ENCODE measurements at places on chromosomes 13 and 19.

DNA sequence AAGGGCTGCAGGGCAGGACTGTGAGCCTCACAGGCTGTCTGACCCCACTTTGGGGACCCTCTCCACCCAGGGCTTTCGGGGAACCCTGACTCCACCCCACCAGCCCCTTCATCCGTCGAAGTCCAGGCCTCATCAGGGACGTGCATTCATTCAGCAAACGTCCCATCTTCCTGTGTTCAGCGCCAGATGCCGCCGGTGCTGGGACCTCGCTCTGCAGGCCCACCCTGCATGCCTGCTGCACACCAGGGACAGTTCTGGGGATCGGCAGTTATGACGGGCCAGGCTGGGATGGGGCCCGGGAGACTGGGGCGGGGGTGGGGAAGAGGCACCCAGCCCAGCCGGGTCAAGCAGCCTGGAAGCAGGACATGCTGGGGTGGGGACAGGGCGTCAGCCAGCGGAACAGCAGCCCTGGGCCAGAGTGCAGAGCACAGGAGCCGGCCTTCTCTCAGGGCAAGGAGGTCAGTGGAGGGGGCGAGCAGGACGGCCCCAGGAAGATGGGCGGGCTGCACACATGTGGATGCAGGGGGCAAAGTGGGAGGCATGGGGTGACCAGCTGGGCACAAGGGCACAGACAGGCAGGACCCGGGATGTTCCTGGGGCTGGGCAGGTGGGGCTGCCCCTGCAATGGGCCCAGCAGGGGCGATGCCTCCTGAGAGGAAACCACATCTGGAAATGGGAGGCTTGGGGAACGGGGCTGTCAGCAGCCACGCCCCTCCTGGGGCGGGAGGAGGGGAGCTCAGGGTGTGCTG lies 5.1 kb downstream of the GAMT start:
- DNase-seq: no peak

DNA sequence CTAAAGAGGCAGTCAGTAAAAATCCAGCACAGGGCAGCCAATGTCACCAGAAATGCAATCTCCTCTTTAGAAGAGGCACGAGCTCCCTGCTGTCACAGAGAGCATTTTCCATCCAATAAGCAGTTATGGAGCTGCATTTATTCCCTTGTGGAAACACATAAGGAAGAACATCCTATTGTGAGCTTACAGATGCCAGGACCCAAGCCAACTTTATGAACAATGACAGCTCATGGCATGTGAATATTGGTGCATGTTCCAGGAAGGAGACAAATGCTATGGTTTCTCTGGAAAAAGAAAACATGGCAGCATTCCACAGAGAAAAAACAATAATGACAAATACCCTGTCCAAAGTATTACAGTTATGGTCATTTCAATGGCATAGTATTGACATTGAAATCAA lies 955.6 kb downstream of the UQCRFS1 start:
- DNase-seq: no peak

DNA sequence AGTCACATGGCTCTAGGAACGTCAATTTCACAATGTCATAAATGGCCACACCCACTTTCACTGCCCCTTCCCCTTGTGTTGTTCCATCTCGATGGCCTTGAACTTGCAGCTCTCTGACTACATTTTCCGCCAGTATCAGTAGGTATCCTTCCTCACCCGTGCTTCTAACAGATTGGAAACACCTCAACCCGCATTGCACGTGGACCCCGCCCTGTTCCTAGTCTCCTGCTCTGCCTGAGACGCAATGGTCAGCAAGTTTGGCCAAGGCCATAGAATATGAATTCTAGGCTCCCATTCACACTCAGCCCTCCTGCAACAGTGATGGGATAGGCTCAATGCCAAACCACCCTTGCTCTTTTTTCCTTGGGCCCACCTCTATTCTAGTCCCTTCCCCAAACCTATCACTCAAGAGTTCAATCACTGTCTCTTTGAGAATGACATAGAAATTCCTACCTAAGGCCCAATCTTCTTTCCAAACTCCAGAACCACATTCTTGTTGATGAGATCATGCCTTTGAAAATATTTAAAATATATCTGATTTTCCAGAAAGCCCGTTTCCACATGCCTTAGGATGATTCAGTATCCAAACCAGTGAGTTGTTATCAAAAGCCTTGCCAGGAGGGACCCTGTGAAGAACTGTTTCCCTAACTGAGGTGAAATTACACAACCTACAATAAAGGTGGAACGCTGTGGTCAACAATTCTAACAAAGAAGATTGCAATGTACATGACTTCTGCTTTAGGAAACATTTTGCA lies 334.6 kb downstream of the MYO16 start:
- peak; percentile 49 for DNase-seq

- no peak for DNase-seq
These were observed 137.5 kb downstream of the FREM2 start for GRCh38 chr13:38824342-38824741.

DNA sequence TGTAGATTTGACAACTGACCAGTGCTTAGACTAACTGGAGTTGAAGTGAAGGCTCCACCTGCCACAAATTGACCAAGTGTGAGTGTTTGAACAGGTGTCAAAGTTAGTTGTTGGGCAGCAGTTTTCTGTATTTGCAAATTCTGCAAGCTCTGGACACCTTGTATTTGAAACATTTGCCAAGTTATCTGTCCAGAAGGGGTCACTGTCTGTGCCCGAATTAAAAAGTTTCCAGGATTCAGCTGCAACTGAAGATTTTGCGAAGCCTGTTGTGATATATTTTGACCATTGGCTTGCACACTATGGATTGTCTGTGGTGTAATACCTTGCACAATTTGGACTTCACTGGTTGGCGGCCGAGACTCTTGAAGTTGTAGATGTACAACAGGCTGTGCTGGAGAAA lies 1690.7 kb downstream of the SLITRK5 start:
- DNase-seq: no peak

DNA sequence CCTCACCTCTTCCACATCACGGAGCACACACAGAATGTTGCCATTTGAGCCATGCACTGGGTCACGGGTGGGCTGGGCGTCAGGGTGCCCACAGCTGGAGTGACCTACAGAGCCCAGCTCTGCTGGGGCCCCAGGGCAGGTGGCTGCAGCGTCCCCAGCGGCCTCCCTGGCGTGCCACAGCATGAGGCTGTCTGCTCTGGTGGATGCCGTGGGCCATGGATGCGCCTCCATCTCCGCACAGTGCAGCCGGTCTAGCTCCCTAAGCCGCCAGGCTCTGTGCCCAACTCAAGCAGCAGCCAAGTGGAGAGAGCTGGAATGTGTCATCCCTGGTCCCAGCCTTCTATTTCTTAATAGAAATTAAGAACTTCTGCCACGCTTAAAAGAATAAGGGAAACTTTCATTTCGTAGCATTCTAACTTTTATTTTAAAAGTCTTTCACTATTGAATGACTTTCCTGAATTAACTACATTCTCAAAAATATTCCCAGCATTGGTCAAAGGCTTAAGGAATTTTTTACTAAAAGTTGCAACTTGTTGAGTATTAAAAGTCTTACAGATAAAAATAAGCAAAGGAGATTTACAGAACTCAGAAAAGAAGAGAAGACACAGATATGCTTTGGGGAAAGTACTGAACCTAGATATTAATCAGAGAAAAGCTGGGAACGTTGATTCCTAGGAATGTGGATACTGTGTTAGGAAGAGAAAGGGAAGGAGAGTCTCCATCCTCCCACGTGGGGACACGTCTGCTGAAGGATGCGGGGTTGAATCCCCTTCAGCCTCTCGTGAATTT lies 59.3 kb downstream of the ATP11A start:
- no peak for DNase-seq

DNA sequence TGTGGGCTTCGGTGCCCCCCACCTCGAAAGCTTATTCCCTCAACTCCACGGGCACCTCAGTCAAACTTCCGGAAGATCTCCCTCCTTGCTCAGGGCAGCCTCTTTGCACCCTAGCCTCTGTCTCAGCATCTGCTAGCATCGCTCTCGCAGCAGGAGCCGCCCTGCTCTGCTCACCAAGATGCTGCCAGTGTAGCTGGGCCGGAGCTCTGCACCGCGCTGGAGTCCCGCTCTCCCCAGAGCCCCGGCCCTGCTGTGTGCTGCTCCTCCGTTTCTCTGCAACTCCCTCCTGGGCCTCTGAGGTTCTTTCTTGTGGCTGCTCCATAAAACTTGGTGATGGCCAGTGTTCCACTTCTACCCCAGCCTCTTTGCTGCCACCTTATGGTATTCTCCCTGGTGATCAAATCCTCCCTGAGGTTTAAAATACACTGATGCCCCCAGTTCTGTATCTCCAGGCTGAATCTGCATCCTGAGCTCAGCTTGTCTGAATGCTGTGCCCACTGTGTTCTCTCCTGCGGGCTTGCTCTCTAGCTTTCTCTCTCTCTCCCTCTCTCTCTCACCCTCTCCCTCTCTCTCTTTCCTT lies 198.0 kb downstream of the UQCRFS1 start:
- DNase-seq: peak; percentile 3

DNA sequence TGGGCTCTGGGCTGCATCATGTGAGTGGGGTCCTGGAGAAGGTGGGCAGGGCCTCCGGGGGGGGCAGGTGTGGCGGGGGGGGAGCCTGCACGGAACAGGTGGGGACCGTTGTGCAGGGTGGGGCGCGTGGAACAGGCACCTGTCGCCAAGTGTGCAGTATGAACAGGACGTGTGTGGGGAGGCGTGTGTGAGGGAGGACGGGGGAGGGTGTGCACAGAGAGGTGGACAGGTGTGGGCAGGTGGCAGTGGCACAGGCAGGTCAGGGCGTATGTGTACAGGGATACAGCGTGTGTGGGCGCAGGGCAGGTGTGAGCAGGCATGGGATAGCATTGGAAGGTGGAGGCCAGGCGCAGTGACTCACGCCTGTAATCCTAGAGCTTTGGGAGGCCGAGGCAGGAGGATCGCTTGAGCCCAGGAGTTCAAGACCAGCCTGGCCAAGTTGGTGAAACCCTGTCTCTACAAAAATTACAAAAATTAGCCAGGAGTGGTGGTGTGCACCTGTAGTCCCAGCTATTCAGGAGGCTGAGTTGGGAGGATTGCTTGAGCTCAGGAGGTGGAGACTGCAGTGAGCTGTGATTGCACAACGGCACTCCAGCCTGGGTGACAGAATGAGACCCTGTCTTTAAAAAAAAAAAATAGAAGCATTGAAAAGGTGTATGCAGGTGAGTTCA lies 3.2 kb downstream of the PLK5 start:
- DNase-seq: no peak

GRCh38 chr13:76994281-76994680 lies 2.4 kb downstream of the CLN5 start:
- DNase-seq: peak; percentile 36

GRCh38 chr13:104785952-104786351 lies 1719.7 kb upstream of the SLC10A2 start:
- no peak for DNase-seq

DNA sequence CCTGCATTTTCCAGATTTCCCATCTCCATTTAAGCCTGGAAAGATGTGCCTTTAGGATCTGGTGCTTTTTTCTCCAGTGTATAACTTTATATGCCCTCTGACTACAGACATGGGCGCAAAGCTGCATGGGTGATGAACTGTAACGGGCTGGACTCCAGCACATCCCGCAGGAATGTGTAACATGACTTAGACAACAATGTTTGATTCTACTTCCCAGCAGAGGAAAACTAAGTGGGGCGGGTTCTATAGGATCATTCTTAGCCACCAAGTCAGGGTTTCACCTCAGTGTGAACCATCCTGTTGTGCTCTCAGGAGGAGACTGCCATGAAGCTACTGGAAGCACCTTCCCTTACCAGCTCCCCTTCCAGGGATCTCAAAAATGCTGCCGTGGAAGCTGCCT lies 93.2 kb upstream of the SERP2 start:
- DNase-seq: peak; percentile 82

- peak; percentile 82 for DNase-seq
These were observed 2.3 kb downstream of the FNDC3A start for GRCh38 chr13:48977973-48978372.

DNA sequence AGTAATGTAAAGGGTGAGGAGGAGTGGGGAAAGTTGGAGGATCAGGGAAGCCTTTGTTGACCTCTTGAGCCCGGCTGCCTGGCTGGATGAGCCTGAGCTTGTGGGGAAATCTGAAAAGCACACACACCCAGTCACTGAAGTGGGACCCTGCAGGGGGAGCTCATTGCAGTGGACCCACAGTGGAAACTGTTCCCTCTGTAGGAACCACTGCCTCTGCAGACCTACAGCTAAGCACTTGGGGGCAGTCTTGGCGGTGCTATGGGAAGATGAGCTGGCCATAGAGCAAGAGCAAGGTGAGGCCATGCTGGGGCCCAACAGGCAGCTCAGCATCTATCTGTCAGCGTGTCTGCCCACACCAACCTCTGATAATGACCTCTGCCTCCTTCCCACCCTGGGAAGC lies 294.8 kb downstream of the TSHZ3 start:
- peak; percentile 78 for DNase-seq

DNA sequence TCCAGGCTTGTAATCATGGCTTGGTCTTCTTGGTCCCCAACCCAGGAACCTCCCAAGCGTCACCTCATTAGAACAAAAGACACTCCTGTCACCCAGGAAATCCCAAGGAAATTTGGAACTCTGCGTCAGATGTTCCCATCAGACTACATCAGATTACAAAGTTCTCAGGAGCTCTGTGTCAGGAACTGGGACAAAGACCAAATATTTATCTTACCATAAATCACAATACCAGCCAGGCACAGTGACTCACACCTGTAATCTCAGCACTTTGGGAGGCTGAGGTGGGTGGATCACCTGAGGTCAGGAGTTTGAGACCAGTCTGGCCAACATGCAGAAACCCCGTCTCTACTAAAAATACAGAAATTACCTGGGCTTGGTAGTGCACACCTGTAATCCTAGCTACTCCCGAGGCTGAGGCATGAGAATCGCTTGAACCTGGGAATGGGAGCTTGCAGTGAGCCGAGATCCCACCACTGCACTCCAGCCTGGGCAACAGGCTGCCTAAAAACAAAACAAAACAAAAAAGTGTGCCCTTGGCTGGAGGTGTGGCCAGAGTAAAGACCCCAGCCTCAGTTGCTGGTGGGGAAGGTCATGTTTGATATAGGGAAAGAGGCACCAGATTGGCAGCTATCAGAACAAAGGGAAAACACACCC lies 16.7 kb upstream of the CCDC124 start:
- no peak for DNase-seq

DNA sequence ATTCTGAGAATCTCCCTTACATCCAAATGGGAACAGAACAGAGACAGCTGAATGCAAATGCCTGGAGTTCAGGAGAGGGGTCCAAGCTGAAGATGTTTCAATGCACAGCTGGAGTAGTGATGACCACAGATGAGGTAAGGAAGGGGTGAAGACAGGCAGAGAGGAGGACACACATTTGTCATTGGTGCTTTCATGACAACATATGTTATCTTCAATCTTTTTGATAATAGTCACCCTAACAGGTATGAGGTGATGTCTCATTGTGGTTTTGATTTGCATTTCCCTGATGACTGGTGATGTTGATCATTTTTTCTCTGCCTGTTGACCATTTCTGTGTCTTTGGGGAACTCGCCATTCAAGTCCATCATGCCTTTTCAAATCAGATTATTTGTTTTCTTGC lies 19.2 kb downstream of the SIGLEC7 start:
- DNase-seq: no peak
